Pericardium fibroblast (primary cell): ENCODE measurements at places on chromosomes 2 and 18. TPM values are rescaled to one million over a fixed set of nuclear protein-coding genes. Genes with fewer than 3 reads are reported as not detected.

SPDYA gene
- total RNA-seq: not detected in 2 replicates

C1QL2 gene
- not detected in 2 replicates for total RNA-seq

BMP10 gene
- total RNA-seq: not detected in 2 replicates

SLC23A3 gene
- 0.09 and 0.12 TPM in 2 replicates for total RNA-seq

SIX2 gene
- 19.5 and 35.8 TPM in 2 replicates for total RNA-seq

POTEC gene
- total RNA-seq: not detected in 2 replicates

KIF1A gene
- under 0.01 TPM in 1 of 2 replicates, not detected in the other for total RNA-seq

SP5 gene
- total RNA-seq: not detected in 2 replicates

CFC1 gene
- total RNA-seq: not detected in 2 replicates

PLCD4 gene
- total RNA-seq: 0.94 and 2.7 TPM in 2 replicates

LCT gene
- not detected in 2 replicates for total RNA-seq
